ENCODE measurements at places on chromosomes 4 and X. TPM values are rescaled to one million over a fixed set of nuclear protein-coding genes. Genes with fewer than 3 reads are reported as not detected.

DNA sequence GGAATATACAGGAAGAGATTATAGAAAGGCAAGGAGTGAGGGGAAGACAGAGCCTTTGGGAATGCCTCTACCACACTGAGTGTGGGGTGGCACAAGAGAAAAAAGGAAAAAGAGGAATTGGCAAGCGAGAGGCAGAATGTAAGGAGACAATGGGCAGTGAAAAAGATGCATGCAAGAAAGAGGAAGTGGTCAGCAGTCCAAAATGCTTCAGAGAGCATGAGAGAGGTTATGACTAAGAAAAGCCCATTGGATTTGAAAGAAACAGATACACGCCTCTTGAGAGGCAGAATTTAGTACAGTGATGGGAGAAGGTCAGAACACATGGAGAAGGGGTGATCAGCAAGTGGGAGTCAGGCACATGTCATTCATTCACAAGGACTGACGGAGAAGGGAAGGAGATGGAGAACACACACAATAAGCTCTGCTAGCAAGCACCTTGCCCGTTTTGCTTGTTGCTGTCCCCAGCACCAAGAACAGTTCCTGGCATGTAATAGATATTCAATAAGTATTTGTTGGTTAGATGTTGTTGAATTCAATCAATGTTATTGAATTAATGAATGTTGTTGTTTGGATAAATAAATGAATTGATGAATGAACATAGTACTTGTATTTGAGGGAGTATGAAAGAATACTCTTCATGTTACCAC lies 6.3 kb downstream of the DCHS2 start:
- DNase-seq: no peak
- H3K27ac ChIP-seq: no peak overlapping the region
- H3K27me3 ChIP-seq: no peaks in the 10 kb centered on the region
- H3K4me1 ChIP-seq: no peaks in the 10 kb centered on the region
- H3K36me3 ChIP-seq: no peaks in the 10 kb centered on the region
- no peak overlapping the region for H3K4me3 ChIP-seq

GRCh38 chr4:141957416-141957815 lies 321.0 kb downstream of the IL15 start:
- no peak overlapping the region for H3K27ac ChIP-seq
- no peaks in the 10 kb centered on the region for H3K27me3 ChIP-seq
- no peak overlapping the region for H3K4me3 ChIP-seq
- H3K36me3 ChIP-seq: no peaks in the 10 kb centered on the region

- H3K36me3 ChIP-seq: no peaks in the 10 kb centered on the region
- no peak overlapping the region for H3K27ac ChIP-seq
- DNase-seq: no peak
- H3K27me3 ChIP-seq: no peaks in the 10 kb centered on the region
- no peak overlapping the region for H3K4me3 ChIP-seq
Observed at GRCh38 chr4:86108834-86109233, 251.0 kb downstream of the MAPK10 start.

- H3K27ac ChIP-seq: no peak overlapping the region
- H3K4me1 ChIP-seq: peaks cover 14% of the 10 kb centered on the region
- no peak overlapping the region for H3K4me3 ChIP-seq
- H3K27me3 ChIP-seq: no peaks in the 10 kb centered on the region
Observed at GRCh38 chr4:2247128-2248043, 5.5 kb upstream of the HAUS3 start.

GRCh38 chr4:126890383-126890782 lies 742.4 kb upstream of the INTU start:
- H3K4me3 ChIP-seq: no peak overlapping the region
- no peak overlapping the region for H3K27ac ChIP-seq
- no peaks in the 10 kb centered on the region for H3K4me1 ChIP-seq
- no peaks in the 10 kb centered on the region for H3K36me3 ChIP-seq

DNA sequence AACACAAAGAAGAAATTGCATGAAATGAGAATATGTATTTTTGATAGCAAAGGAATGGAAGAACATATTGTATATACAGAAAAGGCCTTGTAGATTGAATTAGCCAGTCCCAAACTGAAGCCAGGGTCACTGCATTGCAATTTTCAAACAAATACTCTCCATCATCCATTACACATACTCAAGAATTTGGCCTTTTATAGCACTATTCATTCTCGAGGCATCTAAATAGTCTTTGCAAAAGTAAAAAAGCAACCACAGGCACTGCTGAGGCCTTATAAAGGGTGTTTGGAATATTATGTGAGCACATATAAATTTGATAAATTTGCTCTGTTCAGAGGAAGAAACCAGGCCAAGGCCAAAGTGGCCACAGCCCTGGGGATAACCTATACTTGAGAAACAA lies 123.0 kb downstream of the ZNF827 start:
- H3K36me3 ChIP-seq: peaks cover 7% of the 10 kb centered on the region
- no peak for DNase-seq
- peaks cover 11% of the 10 kb centered on the region for H3K4me1 ChIP-seq
- H3K27me3 ChIP-seq: no peaks in the 10 kb centered on the region

- no peak for DNase-seq
- no peaks in the 10 kb centered on the region for H3K4me1 ChIP-seq
- H3K27ac ChIP-seq: no peak overlapping the region
- no peak overlapping the region for H3K4me3 ChIP-seq
Observed at GRCh38 chrX:152674135-152674534, 24.5 kb upstream of the MAGEA3 start.

DNA sequence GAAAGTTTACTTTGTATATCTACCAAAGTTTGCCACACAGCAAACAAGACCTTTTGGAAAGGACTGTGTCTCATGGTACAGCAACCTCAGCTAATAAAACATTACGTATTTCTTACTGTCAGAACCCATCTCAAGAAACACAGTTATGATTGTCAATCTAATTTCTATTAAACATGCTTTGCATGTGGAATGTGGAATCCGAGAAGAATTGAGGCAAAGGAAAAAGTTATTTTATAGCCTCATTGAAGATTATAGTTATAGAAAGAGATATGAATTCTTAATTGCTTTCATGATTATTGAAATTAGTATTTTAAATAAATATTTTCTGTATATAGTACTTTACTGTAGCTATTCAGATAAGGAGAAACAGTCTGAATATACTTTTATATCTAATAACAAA lies 5.4 kb downstream of the PCDH7 start:
- H3K36me3 ChIP-seq: no peaks in the 10 kb centered on the region
- no peak overlapping the region for H3K27ac ChIP-seq
- peak overlapping the region; percentile 23 for H3K4me3 ChIP-seq
- no peak for DNase-seq
- no peaks in the 10 kb centered on the region for H3K27me3 ChIP-seq
- H3K4me1 ChIP-seq: peaks cover 15% of the 10 kb centered on the region

DNA sequence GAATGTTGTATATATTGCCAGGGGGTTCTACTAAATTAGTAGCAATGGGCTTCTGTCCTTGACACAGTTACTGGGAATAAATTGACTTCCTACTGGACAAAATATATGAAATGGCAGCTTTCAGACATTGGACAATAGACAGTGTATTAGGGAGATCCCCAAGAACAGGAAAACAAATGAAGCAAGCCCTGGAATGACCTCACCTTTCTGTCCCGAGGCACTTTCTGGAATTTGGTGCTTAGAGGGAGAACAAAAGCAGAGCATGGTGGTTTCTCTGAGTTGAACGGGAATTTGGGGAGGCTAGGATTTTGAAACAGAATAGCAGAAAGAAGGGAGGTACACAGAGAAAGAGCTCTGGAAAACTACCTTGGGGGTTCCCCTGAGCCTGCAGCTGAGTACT lies 187.7 kb upstream of the MAGEB2 start:
- peaks cover 10% of the 10 kb centered on the region for H3K27me3 ChIP-seq
- H3K36me3 ChIP-seq: no peaks in the 10 kb centered on the region

GRCh38 chr4:38343608-38344007 lies 320.4 kb upstream of the KLF3 start:
- H3K4me3 ChIP-seq: no peak overlapping the region
- H3K27me3 ChIP-seq: no peaks in the 10 kb centered on the region
- no peak for DNase-seq
- peaks cover 6% of the 10 kb centered on the region for H3K4me1 ChIP-seq

DNA sequence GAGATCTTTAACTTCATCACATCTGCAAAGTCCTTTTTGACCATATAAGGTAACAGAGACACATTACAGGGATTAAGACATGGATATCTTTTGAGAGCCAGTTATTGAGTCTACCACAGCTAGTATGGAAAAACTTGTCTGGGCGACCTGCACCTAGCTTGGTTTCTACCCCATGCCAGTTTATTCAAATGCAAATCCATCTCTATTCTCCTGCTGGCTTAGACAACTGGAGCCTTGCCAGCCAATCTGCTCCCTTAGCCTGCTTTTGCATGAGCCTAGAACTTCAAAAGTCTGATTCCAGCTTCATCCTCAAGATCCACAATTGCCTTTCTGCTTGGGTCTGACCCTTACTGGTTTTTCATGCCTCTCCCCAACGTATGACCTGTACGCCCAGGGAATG lies 212.0 kb upstream of the AFF2 start:
- H3K27ac ChIP-seq: no peak overlapping the region
- no peaks in the 10 kb centered on the region for H3K27me3 ChIP-seq
- H3K4me1 ChIP-seq: no peaks in the 10 kb centered on the region
- H3K4me3 ChIP-seq: no peak overlapping the region

- no peaks in the 10 kb centered on the region for H3K36me3 ChIP-seq
- no peak for DNase-seq
- H3K27ac ChIP-seq: peak overlapping the region; percentile 66
- H3K4me3 ChIP-seq: no peak overlapping the region
Observed at GRCh38 chr4:34091451-34091850, 2152.9 kb downstream of the ARAP2 start.

GRCh38 chr4:83558680-83559079 lies 22.8 kb downstream of the GPAT3 start:
- no peak overlapping the region for H3K27ac ChIP-seq
- H3K4me3 ChIP-seq: no peak overlapping the region
- H3K27me3 ChIP-seq: peaks cover 50% of the 10 kb centered on the region
- H3K4me1 ChIP-seq: peaks cover 12% of the 10 kb centered on the region
- H3K36me3 ChIP-seq: no peaks in the 10 kb centered on the region

The F8A2 gene
- total RNA-seq: not detected

The HTT-AS gene
- not detected for total RNA-seq

The SAGE1 gene
- total RNA-seq: not detected

The F8A1 gene
- 10.4 TPM for total RNA-seq

The CPLX1 gene
- total RNA-seq: 3.5 TPM

The TIMM17B gene
- 70.6 TPM for total RNA-seq

Data from MCF 10A (cell line).